Fibroblast of the conjunctiva (primary cell): ENCODE measurements at places on chromosomes 12 and 14.

DNA sequence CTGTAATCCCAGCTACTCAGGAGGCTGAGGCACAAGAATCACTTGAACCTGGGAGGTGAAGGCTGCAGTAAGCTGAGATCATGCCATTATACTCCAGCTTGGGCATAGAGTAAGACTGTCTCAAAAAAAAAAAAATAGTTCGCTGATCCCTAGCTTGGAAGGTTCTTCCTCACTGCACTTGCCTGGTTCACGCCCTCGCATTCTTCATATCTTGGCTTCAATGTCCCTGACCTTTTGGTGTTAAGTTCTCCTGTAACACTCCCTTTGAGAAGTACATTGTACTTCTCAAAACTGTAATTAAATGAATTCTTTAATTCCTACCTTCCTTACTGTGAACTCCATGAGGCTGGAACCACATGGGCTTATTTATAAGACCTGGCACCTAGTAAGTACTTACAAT, 16.5 kb upstream of the TPCN1 start:
- DNase-seq: no peak

DNA sequence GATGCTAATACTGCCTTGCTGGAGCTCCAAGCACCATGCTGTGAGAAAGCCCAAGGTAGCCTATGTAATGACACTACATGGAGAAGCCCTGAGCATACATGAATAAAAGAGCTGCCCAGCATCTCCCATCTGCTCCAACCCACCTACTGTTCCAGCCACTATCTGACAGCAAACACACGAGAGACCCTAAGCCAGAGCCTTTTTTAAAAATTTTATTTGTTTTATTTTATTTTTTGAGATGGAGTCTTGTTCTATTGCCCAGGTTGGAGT, 95.2 kb upstream of the PRICKLE1 start:
- no peak for DNase-seq

GRCh38 chr14:103008768-103009357, 48.5 kb downstream of the CDC42BPB start:
- DNase-seq: no peak

- peak; percentile 42 for DNase-seq
Observed at GRCh38 chr14:81464253-81465002, 64.3 kb upstream of the STON2 start.

DNA sequence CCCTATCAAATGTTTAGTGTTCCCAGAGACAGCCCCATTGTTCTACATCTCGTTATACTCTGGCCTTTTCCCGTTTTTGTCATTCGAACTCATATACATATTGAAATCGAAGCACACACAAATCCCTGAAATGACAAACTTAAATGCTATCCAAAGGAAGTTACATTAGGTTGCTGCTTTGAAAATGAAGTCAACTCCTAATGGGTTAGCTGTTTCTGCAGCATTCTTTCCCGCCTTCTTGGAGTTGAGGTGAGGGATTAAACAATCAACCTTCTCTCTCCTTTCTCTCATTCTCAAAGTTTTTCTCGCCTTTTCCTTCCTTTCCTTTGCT, 642 bp upstream of the PHC1 start:
- no peak for DNase-seq

DNA sequence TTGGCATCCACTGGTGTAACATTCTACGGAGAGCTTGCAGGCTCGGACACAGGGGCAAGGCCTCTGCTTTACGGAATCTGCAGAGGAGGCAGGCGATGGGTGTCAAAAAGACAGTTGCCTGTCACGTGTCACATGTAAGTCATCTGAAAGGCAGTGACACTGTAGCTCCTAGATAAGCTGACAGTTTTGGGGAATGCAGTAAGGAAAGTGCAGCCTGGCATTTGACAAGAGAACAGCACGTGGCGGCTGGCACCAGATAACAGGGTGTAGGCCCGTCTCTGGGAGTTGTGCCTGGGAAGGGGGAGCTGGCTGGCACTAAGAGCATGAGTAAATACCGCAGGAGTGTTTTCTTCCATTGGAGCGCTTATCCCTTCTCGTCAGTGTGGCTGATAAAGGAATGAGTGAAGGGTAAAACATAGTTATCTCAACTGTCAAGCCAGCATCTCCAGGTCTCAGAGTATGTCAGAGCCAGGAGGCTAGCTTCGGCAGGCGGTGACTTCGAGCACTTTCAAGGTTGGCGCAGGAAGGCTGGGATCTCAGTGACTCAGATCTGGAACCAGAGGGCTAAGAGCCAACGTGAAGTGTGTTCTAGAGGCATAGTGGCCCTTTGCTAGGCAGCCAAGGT, 26.1 kb downstream of the ADCK1 start:
- DNase-seq: no peak

DNA sequence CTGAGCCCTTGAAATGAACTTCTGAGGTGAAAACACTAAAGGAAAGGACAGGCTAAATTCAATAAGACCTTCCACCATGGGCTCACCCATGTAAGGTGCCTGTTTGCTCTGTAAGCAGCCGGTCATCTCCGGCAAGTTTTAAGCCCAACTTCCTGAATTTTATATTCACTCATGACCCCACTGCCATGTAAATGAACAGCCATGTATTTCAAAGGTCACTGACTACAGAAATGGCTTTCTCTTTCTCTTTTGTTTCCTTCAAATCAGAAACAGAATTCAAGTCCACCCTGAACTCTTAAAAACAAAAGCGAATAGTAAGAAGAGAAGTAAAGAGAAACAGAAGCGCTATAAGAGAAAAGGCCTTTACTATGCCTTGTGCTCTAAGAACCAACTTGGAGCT, 61.7 kb upstream of the OVCH1 start:
- DNase-seq: no peak

- no peak for DNase-seq
Observed at GRCh38 chr12:3842517-3842916, 30.7 kb downstream of the PARP11 start.

DNA sequence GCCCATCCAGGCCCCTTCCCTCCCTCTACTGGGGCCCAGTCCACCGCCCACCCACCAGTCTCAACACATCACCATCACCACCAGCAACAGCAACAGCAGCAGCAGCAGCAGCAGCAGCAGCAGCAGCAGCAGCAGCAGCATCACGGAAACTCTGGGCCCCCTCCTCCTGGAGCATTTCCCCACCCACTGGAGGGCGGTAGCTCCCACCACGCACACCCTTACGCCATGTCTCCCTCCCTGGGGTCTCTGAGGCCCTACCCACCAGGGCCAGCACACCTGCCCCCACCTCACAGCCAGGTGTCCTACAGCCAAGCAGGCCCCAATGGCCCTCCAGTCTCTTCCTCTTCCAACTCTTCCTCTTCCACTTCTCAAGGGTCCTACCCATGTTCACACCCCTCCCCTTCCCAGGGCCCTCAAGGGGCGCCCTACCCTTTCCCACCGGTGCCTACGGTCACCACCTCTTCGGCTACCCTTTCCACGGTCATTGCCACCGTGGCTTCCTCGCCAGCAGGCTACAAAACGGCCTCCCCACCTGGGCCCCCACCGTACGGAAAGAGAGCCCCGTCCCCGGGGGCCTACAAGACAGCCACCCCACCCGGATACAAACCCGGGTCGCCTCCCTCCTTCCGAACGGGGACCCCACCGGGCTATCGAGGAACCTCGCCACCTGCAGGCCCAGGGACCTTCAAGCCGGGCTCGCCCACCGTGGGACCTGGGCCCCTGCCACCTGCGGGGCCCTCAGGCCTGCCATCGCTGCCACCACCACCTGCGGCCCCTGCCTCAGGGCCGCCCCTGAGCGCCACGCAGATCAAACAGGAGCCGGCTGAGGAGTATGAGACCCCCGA, 6.8 kb upstream of the RNU7-1 start:
- no peak for DNase-seq

- no peak for DNase-seq
Observed at GRCh38 chr12:9590441-9590840, 17.3 kb downstream of the KLRB1 start.

GRCh38 chr14:42353315-42353714, 746.6 kb downstream of the LRFN5 start:
- no peak for DNase-seq

GRCh38 chr12:67042697-67043131, 226.4 kb upstream of the CAND1 start:
- no peak for DNase-seq

- no peak for DNase-seq
Observed at GRCh38 chr12:125162489-125163028, 97.3 kb downstream of the AACS start.

- no peak for DNase-seq
Observed at GRCh38 chr12:127223731-127224130, 1043.2 kb upstream of the TMEM132C start.

DNA sequence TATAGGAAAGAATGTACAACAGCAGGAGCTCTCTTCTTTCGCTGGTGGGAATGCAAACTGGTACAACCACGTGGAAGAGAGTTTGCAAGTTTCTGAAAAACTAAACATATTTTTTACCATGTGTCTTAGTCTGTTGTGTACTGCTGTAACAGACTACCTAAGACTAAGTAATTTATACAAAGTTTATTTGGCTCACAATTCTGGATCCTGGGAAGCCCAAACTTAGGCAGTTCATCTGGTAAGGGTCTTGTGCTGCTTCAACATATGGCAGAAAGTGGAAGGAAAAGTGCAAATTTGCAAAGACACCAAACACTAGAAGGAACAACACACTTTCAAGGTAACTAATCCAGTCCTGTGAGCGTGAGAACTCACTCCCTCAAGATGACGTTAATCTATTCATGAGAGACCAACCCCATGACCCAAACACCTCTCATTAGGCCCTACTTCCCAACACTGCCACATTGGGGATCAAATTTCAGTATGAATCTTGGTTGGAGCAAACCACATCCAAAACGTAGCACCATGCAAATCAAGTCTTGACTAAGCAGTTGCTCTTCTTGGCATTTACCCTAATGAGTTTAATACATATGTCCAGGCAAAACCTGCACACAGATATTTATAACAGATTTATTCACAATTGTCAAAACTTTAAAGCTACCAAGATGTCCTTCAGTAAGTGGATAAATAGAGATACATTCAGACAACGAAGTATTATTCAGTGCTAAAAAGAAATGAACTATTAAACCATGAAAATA, 481.9 kb upstream of the FOXG1 start:
- DNase-seq: no peak

GRCh38 chr12:103382736-103383346, 112.9 kb downstream of the C12orf42 start:
- DNase-seq: no peak

DNA sequence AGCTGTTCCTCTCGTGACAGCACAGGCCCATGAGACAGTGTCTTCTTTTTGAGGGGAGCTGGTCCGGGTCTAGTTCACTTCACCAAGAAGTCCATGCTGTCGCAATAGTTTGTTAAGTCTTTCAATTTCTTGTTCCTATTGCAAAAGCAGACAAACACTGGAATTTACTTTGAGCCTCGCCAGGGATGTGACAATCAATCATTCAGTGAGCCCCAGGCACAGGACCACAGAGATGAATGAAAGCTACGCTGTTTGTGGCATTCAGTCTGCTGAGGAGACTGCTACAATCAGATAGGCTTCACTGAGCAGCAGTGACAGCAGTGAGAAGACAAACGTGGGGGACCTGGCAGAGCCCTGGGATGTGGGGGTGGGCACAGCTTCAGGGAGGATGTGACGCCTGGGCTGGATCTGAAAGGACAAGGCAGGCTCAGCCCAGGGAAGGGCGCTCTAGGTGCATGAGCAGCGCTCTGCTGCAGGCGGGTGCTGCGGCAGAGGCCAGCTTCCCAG, 35.5 kb downstream of the TCTN1 start:
- no peak for DNase-seq

GRCh38 chr14:103730490-103731035, 15.0 kb downstream of the ZFYVE21 start:
- DNase-seq: no peak

DNA sequence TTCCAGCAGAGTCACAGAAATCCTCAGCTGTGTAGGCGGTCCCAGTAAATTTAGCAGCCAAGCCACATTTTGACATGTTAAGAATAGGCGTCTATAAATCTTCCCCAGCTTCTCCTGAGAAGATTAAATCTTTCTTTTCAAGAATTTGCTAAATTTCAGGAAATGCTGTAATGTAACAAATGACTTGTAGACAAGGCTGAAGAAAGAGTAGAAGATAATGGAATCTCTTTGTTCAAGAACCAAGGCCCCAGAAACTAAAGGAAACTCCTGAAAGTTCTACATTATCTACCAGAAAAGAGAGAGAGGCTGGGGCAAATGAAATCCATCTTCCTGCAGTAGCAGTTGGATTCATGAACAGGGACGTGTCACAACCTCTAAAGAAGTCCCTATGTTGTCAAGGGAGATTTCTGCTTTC, 760.3 kb downstream of the NOVA1 start:
- no peak for DNase-seq

GRCh38 chr12:113359133-113359938, 949 bp downstream of the PLBD2 start:
- DNase-seq: no peak

DNA sequence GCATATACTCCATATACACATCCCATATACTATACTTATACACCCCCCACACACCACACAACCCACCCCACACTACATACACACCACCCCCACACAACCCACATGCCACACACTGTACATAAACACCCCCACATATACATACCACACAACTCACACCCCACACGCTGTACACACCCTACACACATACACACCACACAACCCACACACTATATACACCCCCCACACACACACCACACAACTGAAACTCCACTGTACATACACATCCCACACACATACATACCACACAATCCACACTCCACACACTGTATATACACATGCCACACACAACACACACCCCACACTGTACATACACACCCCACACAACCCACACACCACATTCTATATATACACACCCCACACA, 81.0 kb downstream of the NOC4L start:
- no peak for DNase-seq

GRCh38 chr14:42316693-42317092, 710.0 kb downstream of the LRFN5 start:
- DNase-seq: no peak

DNA sequence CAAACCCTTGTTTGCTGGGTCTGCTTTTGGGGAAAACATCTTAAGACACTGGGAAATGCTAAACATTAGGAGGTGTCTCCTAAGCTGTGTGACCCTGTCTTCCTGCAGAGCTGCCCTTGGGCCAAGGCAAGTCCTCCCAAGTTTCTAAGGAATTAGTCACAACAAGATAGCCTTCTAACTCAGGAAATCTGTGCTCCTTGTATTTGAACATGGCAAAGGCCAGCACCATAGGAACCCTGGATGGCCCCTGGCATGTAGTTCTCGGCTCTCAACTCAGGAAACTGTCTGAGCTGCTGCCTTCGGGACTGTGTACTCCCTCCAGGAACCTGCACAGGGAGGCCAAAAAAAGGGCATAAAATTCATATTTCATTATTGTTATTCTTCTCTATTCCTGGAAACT, 37.6 kb upstream of the LTBP2 start:
- no peak for DNase-seq
